CD4-positive, alpha-beta T cell treated with Interleukin-6 at 100 ng/mL for 8 hours (primary cell): ENCODE measurements at places on chromosomes 5 and 9.

- DNase-seq: no peak
These were observed 42.0 kb downstream of the SSBP2 start for GRCh38 chr5:81708889-81709288.

DNA sequence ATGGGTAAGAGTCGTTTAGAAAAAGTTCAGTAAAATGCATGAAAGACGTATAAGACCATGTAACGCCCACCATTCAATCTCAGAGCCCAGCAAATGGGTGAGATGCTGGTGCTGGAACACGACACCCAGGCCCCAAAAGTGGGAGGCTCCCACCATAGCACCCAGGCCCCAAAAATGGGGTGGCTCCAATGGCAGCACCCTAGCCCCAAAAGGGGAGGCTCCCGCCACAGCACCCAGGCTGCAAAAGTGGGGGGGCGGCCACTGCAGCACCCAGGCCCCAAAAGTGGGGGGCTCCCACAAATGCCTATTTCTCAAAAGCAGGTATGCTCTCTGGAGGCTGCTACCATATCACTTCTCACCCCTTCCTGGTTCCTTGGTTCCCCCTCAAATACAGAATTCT lies 12.7 kb downstream of the FSTL4 start:
- DNase-seq: no peak

DNA sequence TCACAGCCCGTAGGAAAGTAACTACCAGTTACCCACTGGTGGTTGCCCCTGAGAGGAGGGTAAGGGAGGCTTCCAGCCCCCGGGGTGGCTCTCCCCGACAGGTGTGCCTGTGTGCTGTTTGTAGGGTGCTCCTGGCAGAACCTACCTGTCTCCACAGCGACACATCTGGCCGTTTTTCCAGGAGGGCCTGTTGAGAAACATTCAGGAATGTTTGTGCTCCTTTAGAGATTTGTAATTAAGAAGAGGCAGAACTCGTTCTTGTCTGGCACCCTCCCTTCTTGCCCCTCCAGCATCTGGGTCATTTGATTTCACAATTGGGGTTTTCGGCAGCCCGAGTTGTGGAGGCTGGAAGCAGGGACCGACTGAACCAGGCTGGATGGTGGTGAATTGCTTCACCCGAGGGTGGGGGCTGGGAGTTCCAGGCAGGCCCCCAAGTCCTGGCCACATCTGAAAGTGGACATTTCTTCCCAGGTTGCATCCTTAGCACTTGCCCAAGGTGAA lies 74.2 kb downstream of the WWC1 start:
- DNase-seq: no peak

GRCh38 chr5:179408611-179409010 lies 63.4 kb upstream of the ADAMTS2 start:
- DNase-seq: no peak

DNA sequence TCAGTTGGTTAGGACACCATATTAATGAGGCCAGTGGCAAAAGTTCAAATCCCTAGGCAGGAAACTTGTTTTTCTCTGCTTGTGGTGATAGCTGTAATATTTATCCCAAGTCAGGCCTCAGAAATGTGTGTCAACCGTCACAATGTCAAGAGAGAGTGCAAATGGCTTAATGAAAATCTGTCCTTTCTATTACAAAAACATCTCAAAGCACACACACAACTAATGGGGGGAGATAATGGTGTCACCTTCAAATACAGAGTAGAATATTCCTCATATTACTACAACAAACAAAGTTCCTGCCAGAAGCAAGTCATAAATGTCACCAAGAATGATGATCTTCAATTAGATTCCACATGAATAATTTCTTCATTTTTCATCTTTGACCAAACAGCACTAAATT lies 127.2 kb upstream of the MARCHF11 start:
- no peak for DNase-seq

DNA sequence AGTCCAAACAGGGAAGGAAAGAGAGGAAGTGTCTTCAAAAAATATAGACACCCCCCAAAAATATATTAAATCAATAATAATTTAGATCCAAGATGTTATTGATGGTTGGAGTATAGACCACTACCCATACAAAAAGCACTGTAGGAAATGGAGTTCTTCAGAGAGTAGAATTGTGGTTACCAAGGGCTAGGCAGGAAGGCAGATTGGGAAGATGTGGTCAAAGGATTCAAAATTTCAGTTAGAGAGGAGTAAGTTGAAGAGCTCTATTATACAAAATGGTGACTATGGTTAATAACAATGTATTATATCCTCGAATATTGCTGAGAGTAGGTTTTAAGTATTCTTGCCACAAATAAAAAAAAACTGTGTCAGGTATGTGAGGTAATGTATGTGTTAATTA lies 149.4 kb downstream of the CWC27 start:
- DNase-seq: no peak

GRCh38 chr5:143101121-143101520 lies 302.4 kb downstream of the NR3C1 start:
- no peak for DNase-seq

DNA sequence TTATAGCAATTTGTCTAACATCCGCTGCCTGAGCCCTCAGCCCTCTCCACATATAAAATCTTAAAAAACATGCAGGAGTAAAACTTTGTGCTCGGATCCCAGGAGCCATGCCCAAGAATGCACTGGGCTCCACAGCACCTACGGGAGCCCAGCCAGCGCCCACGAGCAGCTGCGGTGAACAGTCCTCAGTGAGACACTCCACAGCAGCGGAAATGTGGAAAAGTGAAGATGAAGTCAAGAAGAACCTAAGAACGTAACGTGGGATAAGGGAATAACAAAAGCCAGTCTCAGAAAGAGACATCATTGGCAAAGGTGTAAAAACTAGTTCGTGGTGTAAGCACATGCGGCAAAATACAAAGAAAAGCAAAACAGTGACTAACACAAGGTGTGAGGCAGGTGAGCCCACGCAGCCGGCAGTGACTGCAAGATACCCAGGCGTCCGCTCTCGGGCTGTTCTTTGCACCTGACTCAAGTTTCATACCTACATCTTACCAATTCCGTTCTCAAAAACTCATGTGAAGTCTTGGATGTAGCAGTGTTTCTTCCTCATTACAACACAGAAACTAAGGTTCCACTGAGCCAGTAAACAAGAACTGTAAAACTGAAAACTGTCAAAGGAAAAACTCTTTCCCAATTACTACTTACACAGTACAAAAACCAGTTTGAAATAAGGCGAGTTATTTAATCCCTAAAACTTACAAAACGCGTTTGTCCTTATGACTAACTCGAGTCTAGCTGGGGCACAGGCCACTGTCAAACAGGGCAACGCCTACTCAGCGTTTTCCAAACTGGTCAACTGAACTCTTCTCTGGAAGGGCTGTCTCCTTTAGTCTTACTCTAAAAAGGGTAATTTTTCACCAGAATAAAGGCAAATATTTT lies 1.7 kb downstream of the CAMSAP1 start:
- peak; percentile 32 for DNase-seq

GRCh38 chr9:107118863-107119624 lies 164.0 kb upstream of the RAD23B start:
- DNase-seq: no peak

DNA sequence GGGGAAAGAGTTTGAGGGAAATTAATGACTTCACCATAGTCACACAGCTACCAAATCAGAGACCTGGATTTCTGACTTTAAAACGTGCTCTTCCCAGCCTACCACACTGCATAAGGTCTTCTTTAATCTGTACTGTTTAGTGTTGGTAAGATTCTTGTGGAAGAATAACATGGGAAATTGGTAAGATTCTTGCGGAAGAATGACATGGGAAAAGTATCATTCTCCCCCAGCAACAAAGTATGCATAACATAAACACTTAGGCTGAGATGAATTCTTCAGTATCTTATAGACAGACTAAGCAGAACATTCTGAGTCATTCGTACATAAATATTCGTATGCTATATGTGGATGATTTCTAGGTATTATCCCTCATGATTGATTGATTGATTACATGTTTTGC lies 170.4 kb downstream of the FOCAD start:
- no peak for DNase-seq

- no peak for DNase-seq
These were observed 428.3 kb downstream of the GADD45G start for GRCh38 chr9:90033028-90033650.

GRCh38 chr5:142432369-142432863 lies 107.6 kb upstream of the SPRY4 start:
- DNase-seq: peak; percentile 19

GRCh38 chr9:37602817-37603216 lies 10.4 kb upstream of the TOMM5 start:
- no peak for DNase-seq

- no peak for DNase-seq
These were observed 385.3 kb upstream of the WWC1 start for GRCh38 chr5:167905919-167906853.

- no peak for DNase-seq
These were observed 383.4 kb downstream of the ENC1 start for GRCh38 chr5:74257060-74257527.

DNA sequence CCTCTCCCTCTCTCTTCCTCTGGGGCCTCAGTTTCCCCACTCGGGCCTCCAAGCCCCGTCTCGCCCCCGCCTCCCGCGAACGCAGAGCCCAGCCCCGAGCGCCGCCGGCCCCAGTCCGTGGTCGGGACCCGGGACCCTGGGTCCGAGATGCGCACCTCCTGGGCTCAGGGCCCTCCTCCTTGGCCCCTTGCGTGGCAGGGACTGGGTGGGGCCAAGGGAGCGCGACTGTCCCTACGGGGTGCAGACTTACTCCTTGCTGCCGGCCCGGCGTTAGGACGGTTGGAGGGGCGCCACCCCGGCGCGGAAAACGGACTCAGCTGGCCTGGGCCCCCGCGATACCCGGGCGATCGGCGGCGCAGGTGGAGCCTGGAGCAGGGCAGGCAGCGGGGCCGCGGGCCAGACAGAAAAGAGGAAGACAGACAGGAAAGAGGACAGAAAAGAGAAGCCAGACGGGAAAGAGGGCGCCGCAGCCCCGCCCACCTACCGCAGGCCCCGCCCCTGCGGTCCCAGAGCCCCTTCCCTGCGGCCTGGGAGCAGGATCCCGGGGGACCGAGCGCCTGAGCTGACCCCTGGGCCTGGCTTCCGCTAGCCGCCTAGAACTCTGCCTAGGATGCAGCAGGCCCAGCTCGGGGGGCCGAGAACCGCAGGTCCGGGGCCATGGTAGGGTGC lies at the start of gene GBGT1:
Gene GBGT1, minus strand, starts transcription at position 411 of the 669 bp plus-strand sequence. CDS start 1,502 bp downstream, outside the sequence.
- peak; percentile 33 for DNase-seq

DNA sequence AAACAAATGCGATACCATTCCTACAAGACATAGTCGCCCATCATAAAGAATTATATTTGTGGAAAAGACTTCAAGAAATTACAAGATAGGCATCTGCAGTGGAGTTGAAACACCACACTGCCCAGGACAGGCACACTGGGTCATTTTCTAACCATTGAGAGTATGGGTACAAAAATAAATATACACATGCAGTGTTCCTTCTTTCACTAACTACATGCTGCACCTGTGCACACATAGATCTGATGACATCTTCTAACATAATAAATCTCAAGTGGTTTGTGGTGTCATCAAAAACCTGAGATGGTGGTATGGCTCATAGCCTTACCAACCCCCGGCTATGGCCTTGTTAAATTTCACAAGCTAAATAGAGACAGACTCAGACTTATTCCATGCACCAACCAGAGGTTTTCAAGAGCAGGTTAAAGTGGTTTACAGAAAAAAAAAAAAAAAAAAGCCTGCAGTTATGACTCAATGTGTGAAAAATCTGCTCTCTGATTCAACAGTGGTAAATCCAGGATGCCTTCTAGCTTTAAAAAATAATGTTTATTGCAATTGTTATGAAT lies 12.4 kb upstream of the NFIB start:
- DNase-seq: no peak

DNA sequence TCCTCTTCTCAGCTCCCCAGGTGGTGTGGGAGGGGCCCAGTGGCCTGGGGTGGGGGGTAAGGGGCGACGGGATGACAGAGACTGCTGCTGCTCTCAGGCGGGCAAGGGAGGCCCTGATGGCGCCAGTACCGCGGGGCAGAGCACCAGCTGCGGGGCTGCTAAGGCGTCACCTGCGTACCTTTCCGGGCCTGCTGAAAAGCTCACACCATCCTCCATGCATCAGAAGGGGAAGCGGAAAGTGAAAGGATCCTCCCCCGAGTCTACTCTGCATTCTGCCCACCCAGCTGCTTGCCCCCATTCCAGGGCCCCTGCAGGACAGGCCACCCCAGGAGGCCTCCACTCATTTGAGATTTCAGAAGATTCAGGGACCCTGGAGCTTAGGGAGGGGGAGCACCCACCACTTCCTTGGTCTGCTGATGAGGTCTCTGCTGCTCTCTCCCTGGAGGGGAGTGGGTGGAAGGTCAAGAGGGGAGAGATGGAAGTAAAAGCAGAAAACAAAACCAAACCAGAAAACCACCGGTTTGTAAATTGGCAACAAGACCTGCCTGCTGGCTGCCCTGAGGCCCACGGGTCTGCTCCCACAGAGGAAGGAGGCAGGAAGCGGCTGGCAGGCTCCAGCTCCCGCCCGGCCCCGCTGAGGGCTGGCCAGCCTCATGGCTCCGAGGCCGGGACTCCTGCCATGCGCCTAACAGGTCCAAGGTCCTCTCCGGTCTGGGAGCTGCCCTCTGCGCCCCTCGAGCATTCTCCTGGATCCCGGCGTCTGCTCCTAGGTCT lies 33.6 kb downstream of the PRRT1B start:
- DNase-seq: peak; percentile 58

GRCh38 chr5:61595426-61595825 lies 263.4 kb downstream of the ZSWIM6 start:
- DNase-seq: no peak

DNA sequence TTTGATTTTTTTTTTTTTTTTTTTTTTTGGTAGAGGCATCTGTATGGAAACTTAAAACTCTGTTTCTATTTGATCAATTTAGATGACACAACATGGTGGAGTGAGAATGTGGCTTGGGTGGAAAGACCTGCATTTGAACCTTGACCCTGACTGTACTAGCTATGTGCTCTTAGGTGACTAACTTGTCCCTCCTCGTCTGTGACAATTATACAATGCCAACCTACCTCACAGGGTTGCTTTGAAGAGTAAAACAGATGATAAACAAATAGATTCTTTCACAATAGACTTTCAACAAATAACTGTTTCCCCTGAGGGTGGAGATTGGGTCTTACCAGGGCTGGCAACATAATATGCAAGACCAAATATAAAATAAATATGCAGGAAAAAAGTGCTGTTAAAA lies 109.3 kb downstream of the CRB2 start:
- DNase-seq: no peak

GRCh38 chr5:149203921-149204441 lies 62.7 kb downstream of the ABLIM3 start:
- no peak for DNase-seq

- no peak for DNase-seq
These were observed 35.5 kb downstream of the BICD2 start for GRCh38 chr9:92728831-92729734.
